Amniotic epithelial cell (primary cell): ENCODE measurements at places on chromosomes 6 and 20.

DNA sequence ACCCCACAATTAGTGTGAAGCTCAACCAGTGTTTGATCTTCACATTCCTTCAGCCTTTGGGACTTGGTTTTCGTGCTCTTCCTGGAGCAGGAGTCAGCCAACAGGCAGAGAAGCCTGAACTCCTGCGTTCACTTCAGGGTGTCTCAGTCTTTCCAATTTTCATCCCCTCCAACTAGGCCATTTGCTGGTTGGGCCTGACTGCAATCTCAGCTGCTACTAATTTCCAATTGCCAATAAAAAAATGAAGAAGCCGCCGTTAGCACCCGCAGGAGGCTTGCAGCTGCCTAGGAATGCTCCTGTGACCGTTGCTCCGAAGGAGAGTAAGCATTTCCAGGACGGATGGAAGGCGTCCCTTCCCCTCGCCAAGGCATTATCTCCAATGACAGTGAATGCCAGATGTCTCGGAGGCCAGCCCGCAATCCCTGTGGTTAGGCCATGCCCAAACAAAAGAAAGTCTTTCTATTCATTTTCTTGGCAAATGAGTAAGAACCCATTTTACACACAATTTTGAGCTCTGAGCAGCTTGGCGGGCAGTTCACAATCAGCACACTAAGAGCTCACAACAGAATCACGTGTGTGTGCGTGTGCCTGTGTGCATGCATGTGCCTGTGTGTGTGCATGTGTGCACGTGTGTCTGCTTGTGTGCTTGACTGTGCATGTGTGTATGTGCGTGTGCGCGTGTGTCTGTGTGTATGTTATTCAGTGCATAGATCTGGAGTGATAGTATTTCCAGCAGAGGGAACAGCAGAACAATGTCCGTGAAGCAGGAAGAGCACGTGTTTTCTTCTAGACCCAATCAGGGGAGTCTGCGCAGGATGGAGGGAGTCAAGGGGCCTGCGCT, 301.2 kb downstream of the SMOC2 start:
- DNase-seq, result no peak

GRCh38 chr20:23034721-23035671, at the start of gene SSTR4:
Gene SSTR4, plus strand, starts transcription at chr20:23035312. Its CDS starts 172 bp downstream, at chr20:23035484.
- no peak for DNase-seq

DNA sequence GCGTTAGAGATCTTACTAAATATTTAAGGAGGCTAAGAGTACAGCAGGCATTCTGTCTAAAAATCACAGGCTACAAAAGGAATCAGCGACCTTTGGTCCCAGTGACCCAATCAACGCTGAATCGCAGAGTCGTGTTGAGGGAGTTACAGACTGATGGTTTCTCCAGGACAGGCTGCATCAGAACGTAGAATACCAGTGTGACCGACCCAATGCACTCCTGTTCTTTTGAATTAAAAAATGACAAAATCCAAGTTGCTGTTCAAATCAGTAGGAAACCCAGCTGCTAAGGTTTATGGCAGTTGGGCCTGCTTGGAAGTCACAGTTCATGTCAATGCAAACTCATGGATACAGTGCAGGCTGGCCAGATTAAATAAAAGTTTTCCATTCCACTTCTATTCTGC, 155.8 kb upstream of the AFDN start:
- DNase-seq, result no peak

DNA sequence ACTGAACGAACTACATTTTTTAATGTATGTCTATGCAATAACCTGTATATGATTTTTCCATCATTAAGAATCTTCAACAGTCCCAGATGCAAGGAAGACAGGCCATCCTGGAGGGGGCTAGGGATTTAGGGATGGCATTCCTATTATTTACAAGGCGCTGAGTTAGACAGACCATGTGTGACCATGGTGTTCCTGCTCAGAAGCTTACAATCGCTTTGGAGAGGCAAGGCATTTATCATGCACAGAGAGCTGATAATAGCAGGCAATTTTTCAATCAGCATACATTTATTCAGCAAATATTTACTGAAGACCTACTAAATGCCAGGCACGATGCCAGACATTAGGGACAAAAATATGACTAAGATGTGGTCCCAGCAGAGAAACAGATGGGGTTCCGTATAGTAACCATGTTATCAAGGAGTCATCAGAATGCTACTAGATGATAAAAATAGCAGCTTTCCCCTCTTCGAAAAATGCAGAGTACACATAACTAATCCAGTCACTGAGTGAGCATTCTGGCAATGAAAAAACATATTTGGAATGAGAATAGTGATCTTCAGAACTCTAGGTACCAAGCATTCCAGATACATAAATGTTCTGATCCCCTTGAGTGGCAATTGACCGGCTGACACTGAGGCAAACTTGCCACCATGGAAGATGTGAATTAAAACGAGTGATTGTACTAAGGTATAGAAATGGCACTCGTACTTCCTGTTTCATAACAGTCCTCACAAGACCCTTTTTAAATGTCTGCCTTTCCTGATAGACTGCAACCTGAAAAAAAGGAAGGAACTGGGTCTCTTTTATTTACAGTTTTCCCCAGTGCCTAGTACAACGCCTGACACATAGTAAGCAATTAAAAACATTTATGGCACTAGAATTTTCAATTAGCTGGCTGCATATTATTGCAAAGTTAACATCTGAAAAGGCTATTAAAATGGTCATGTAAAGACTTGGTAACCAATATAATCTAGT, 135.7 kb downstream of the ATXN1 start:
- DNase-seq, result no peak

- DNase-seq, result no peak
These were observed 104.8 kb upstream of the EYA4 start for GRCh38 chr6:133136177-133136880.

- DNase-seq, result peak; percentile 98
These were observed 50.1 kb downstream of the CYP24A1 start for GRCh38 chr20:54123587-54124180.

GRCh38 chr6:109379711-109380110, 2.6 kb downstream of the CD164 start:
- peak; percentile 56 for DNase-seq

DNA sequence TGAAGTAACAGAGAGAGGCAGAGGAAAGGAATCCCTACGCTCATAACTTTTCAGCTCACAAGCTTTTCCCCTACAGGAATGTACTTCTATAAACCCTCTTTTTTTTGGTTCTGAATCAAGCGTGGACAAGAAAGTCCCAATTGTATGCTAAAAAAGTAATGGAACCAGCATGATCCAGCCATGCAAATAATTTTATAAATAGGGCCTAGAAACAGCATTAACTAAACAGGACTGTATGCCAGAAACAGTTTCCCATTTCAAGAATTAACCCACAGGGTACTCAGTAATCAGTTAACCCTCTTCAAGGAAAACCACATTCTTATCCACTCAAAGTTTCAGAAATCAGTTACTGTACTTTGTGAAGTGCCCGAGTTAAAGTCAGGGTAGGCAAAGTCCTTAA, 87.0 kb upstream of the HMGCLL1 start:
- DNase-seq, result no peak
